ENCODE measurements at places on chromosomes 2 and 18. TPM values are rescaled to one million over a fixed set of nuclear protein-coding genes. Genes with fewer than 3 reads are reported as not detected.

Gene DPP10
- 2.1 TPM for total RNA-seq

DNA sequence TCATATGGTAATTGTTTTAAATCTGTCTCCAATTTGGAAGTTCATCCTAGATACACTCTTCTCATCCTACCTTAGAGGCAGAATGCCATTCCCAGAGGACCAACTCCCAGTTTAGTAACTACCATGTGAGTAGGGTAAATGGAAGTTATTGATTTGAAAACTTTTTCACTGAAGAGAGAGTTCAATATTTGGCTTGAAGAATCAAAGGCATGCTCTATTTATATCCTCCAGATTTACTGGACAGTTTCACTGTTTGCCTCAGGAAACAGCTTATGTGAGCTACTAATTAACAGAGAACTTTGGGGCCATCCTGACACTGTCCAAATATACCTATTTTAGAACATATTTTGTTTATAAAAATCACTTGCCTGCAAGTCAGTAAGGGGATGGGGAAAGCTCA lies 607.2 kb upstream of the GYPC start:
- DNase-seq: no peak

- no peak for DNase-seq
Observed at GRCh38 chr2:100957996-100958653, 44.0 kb upstream of the RPL31 start.

DNA sequence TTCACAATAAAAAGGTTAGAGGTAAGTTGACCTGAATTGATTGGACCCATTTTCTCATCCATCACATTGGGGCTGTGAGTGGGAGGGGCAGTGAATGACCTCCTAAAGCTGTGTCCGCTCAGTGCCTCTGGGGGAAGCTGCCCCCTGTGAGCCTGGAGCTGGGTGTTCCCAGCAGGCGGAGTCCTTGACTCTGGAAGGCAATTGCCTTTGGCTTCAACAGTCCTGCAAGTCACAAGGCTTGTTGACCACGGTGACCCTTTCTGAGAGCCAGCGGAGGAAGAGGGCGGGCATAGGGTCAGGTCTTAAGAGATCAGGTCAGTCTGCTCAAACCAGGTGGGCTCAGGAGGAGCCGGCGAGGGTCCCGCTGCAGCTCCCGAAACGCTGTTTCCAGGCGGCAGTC lies 1.1 kb upstream of the CIDEA start:
- DNase-seq: no peak

DNA sequence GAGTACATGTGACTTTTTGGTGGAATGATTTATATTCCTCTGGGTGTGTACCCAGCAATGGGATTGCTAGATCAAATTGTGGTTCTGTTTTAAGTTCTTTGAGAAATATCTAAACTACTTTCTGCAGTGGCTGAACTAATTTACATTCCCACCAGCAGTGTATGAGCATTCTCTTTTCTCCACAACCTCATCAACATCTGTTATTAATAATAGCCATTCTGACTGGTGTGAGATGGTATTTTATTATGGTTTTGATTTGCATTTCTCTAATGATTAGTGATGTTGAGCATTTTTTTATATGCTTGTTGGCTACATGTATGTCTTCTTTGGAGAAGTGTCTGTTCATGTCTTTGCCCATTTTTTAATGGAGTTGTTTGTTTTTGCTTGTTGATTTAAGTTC lies 267.4 kb upstream of the NT5C1B start:
- no peak for DNase-seq

DNA sequence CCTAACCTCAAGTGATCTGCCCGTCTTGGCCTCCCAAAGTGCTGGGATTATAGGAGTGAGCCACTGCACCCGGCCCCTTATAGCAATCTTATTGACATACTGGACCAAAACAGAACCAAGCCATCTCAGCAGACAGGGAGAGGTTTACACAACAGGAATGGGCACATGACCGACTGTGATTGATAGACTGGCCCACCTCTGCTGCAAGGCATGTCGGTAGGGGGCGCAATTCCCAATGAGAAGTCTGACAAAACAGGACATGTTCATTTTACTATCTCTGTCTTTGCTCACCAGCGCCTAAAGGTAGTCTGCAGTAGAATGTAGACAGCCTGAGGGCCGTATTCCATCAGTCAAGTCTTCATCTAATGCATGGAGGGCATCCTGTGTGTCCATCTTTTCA lies 2.0 kb downstream of the LYPD6B start:
- peak; percentile 41 for DNase-seq

DNA sequence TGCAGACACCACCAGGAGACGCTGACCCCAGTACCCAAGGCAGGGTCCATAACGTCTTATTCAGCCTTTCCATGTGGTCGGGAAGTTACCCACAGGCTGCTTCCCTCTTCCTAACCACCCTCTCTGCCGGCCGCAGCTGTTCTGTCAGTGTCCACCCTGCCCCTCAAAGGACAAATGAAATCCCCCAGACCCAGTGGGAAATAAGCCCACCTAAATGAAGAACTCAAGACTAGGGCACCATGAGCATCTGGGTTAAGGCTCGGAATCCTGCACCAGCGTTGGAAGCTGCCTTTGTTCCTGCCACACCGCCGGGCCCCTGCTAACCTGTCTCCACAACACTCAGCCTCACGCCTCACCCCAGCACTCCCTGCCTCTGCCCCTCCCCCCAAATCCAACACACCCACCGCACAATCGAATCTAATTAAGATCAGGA lies 21.7 kb downstream of the BCL11A start:
- no peak for DNase-seq

DNA sequence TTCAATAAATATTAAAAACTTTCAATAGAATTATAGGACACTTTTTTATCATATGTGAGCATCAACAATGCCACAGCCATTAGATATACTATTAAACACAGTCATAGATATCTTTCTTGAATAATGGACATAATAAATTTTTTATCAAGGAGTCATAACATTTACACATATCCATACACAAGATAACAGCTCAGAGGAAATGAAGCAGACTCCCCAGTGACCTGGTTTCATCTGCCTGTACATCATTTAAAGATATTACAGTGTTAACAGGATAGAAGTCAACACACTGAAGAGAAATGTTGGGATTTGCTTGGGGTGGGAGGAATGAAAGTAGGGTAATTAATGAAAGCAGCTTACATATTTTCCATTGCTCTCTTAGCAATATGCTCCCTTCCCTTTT lies 5.1 kb downstream of the SCG2 start:
- DNase-seq: no peak

- DNase-seq: no peak
Observed at GRCh38 chr2:227513113-227513512, 41.2 kb downstream of the AGFG1 start.

GRCh38 chr2:214577769-214578168 lies 166.9 kb downstream of the VWC2L start:
- DNase-seq: no peak

All from neural crest cell (in vitro differentiated cells).